ENCODE measurements at places on chromosomes 7 and 10. TPM values are rescaled to one million over a fixed set of nuclear protein-coding genes. Genes with fewer than 3 reads are reported as not detected.

DNA sequence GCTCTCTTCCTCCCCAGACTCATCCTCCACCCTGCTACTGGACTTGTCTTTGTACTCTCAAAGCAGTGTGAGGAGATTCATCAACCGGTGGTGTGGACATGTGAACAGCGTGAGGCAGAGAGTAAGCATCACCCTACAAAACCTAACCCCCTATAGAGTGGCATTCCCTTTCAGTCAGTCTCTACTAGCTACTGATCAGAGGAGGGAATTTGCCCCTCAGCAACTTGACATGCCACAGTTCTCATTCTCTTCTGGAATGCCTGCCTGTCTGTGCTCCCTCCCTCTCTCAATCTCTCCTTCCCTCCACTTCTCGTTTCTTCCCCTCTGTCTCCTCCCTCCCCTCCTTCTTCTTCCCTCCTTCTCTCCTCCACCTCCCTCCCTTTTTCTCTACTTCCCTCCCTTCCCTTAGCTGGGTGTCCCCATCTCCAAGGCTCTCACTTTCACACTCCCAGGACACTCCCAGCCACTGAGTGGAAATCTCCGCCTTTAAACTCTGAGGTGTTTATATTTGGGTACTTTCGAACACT lies 24.6 kb downstream of the H2AZ2 start:
- no peak overlapping the region for H3K27ac ChIP-seq
- no peak overlapping the region for H3K4me3 ChIP-seq
- H3K36me3 ChIP-seq, result peaks cover 4% of the 10 kb centered on the region
- H3K27me3 ChIP-seq, result no peaks in the 10 kb centered on the region
- no peaks in the 10 kb centered on the region for H3K4me1 ChIP-seq

Gene ST8SIA6
- not detected for total RNA-seq

Gene SKIDA1
- total RNA-seq, result 0.13 TPM

GRCh38 chr7:154750353-154750801 lies 252.5 kb downstream of the PAXIP1 start:
- no peaks in the 10 kb centered on the region for H3K4me1 ChIP-seq
- DNase-seq, result no peak
- no peak overlapping the region for H3K27ac ChIP-seq
- no peaks in the 10 kb centered on the region for H3K36me3 ChIP-seq

Gene FFAR4
- total RNA-seq, result not detected

Gene SLC26A3
- 0.53 TPM for total RNA-seq

All from GM12878 (cell line).